NCI-H446 (cell line): ENCODE measurements at places on chromosomes 5 and 9.
A peak's percentile ranks its signal among the peaks of the same experiment; 100 is the strongest.

GRCh38 chr9:64128572-64128971 is 1156.4 kb downstream of the FOXD4L5 start:
- DNase-seq: no peak

DNA sequence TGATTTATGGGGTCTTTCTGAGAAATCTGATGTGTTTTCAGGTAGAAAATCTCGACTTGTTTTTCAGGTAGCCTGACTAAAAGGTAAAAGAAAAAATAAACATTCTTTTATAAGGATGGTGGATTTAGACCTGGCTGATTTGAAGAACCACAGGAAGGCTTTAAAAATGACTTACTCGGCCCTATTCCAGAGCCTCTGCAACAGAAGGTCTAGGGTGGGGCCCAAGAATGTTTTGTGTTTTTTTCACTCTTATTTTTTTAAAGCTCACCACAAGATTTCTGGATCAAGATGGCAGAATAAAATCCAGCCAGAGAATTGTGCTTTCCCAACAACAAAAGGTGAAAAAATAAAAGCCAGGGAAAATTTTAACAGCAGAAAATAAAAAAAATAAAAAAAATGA is 59.1 kb downstream of the FNBP1 start:
- DNase-seq: no peak

DNA sequence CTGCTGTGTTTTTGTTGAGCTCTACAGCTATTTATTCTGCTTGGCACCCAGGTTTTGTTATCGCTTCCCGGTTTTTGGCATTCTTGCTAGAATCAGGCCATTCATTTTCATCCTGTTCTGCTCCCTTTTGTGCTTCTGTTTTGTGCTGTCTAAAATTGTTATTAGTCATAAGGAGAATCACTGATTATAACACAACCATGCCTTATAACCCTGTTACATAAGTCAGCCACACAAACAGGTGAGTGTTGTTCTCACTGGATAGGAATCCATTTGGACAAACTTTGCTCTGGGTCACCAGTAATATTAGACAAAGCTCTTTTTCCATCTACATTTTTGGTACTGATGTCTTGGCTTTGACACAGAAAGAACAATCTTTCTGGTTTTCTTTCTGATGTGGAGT is 622.8 kb downstream of the PSAT1 start:
- no peak for DNase-seq

- no peak for DNase-seq
These were observed 417.1 kb upstream of the DAP start for GRCh38 chr5:11177999-11178711.

GRCh38 chr9:36217256-36217968 is 26.7 kb downstream of the CLTA start:
- no peak for DNase-seq

DNA sequence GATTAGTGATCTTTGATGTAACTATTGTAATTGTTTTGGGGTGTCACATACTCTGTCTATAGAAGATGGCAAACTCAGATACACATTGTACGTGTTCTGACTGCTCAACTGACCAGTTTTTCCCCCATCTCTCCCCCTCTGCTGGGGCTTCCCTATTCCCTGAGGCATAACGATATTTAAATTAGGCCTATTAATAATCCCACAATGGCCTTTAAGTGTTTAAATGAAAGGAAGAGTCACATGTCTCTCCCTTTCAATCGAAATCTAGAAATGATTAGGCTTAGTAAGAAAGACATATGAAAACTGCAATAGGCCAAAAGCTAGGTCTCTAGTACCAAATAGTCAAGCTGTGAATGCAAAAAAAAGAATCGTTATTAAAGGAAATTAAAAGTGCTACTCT is 265.6 kb downstream of the TMEM232 start:
- DNase-seq: no peak

DNA sequence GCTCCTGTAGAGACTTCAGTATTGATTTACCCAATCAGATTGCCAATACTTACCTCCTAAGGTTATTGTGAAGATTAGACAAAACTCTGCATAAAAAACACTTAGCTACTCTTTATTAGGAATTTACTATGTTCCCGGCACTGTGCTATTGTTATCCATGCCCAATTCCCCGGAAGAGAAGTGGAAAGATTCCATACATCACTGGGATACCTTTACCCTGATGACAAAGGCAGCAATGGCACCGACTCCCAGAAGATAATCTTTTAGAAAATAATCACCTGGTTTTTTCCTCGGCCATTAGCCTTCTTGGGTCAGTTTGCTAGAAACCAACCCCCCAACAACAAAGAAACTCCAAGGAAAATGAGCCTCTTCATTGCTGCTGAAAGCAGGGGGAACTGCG is 226.0 kb downstream of the SNX18 start:
- DNase-seq: no peak

- no peak for DNase-seq
These were observed 92.7 kb upstream of the PHYKPL start for GRCh38 chr5:178325311-178325678.

GRCh38 chr5:52063186-52063585 is 679.9 kb downstream of the ISL1 start:
- no peak for DNase-seq

- DNase-seq: no peak
These were observed 37.6 kb downstream of the ALG2 start for GRCh38 chr9:99184110-99184474.

DNA sequence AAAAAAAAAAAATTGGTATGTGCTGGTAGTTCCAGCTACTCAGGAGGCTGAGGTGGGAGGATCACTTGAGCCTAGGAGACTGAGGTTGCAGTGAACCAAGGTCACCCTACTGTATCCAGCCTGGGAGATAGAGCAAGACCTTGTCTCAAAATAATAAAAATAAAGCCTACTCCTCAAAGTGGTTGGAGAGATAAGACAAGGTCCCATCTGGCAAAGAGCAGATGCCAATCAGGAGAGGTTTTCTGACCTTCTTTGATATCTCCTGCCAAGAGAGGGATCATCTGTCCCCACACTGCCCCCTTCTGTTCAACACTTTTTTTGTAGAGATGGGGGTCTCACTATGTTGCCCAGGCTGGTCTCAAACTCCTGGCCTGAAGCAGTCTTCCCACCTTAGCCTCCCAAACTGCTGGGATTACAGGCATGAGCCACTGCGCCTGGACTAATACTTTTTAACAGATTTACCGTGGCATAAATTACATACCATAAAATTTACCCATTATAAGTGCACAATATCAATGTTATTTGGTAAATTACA is 64.7 kb downstream of the SH3PXD2B start:
- no peak for DNase-seq

GRCh38 chr5:150361301-150361700 is 3.8 kb downstream of the TCOF1 start:
- DNase-seq: no peak

- DNase-seq: peak; percentile 82
These were observed 43.1 kb downstream of the NACC2 start for GRCh38 chr9:136051837-136052471.

DNA sequence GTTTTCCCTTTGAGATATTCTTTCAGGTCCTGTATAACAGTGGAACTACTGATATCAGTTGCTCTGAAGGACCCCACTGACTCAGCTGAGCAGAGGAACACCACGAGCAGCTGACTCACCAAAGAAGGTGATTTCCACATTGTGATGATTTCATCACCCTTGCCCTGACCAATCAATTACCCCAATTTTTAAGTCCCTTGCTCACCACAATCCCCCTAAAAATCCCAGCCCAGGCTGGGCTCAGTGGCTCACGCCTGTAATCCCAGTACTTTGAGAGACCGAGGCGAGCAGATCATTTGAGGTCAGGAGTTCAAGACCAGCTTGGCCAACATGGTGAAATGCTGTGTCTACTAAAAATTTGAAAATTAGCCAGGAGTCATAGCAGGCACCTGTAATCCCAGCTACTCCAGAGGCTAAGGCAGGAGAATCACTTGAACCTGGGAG is 125.3 kb upstream of the ABCA1 start:
- no peak for DNase-seq

DNA sequence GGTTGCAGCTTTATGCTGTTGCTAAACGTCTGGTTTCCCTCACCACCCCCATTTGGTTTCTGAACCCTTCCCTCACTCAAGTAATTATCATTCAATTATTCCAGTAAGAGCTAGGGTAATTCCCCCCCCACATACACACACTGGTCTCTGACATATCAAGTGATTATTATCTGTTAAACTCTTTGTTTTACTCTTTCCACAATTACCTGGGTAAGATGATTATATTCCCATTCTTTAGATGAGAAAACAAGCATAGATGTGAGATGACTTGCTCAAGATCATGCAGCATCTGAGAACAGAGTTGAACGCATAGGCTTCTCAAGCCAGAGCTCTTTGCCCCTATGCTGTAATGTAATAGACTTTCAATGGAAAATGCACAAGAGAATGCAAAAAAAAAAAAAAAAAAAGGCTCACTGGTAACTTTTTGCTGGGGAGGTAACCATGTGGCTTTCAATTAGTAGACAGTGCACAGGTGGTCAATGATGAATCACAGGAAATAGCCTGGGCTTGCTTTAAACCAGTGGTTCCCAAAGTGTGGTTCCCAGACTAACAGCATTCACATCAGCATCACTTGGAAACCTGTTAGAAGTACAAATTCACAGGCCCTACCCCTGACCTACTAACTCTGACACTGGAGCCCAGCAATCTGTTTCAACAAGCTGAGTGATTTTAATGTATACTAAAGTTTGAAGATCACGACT is 87.6 kb downstream of the PIK3R1 start:
- no peak for DNase-seq

DNA sequence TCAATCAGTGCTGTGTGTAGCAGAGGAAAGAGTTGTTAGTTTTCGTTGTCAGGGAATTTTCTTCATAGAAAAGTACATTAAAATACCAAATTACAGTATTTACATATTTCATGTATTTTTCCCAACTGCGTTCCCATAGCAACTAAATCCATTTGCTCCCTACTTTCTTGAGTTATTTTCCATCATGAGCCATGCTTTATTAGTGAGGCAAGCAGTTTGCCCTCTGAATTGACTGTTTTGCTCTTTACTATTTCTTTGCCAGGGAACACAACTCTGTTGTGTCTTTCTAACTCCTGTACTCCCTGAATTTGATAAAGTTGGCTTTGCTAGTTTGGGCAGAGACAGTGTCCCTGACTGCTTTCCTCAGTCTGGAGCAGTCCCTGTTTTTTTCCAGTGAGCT is 276.2 kb upstream of the SLC30A5 start:
- no peak for DNase-seq

DNA sequence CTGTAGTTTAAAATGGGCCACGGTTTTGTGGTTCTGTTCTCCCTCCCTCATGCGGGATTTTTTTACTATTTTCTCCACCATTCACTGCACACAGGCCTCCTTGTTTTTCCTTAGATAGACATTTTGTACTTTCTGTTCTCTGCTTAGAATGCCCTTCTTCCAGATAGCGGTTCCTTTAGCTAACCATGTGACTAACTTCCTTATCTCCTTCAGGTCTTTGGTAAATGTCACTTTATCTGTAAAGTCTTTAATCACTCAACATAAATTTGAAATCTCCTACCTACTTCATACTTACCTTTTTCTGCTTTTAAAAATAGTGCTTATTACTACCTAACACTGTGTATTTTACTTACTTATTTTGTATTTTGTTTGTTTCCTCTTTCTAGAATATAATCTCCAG is 15.0 kb downstream of the FER start:
- DNase-seq: no peak

GRCh38 chr9:78609450-78609849 is 312.5 kb downstream of the PSAT1 start:
- no peak for DNase-seq

- DNase-seq: no peak
These were observed 118.1 kb downstream of the NUDT12 start for GRCh38 chr5:103444333-103445038.

DNA sequence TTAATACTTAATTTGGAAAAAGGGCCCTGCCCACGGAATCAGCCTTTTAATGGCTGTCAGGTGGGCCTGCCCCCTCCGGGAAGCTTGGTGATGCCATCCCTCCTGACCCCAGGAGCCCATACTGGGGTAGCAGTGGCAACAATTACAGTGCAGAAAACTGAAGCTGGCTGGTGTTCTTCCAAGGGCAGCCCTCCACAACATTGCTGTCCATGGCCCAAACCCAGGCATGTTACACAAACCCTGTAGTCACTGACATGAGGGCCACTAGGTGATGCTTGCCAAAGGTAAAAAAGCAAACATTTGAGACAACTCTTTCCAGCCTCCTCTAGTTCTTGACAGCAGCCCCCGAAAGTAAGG is 150.1 kb upstream of the LHFPL2 start:
- no peak for DNase-seq

- DNase-seq: no peak
These were observed 70.8 kb downstream of the ACTL7B start for GRCh38 chr9:108784998-108785397.

- DNase-seq: no peak
These were observed 176.6 kb upstream of the FREM1 start for GRCh38 chr9:15086778-15087324.

DNA sequence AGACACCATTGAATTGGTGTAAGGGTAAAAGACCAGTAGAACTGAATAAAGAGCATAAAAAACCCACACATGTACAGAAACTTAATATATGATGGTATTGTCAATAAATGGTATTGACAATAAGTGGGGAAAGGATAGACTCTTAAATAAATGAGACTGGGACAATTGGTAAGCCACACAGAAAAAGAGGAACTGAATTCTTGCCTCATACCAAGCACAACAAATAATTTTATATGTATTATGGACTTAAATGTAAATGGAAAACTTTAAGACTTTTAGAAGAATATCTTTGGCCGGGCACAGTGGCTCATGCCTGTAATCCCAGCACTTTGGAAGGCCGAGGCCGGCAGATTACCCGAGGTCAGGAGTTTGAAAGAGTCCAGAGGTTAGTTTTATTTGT is 37.9 kb upstream of the PPP2CA start:
- DNase-seq: no peak

DNA sequence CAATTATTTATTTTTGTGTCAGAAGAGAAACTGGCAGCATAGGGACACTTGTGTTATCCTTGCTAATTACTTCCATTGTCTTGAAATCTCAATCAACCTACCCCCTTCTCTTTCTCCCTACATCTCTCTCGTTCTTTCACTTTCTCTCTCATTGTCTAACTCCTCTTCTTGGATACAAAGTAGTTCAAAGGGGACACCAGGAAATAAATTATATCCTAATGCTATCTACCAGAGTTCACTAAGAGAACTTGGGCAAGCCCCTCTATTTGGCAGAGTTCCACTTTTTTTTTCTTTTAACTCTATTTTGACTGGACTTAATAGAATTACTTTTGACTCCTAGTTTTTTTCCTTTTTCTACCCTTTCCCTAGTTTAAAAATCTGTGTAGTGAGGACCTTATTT is 102.2 kb downstream of the MEF2C start:
- no peak for DNase-seq

- DNase-seq: no peak
These were observed 152.9 kb upstream of the MOCS2 start for GRCh38 chr5:53262348-53262970.

GRCh38 chr5:68924481-68925145 is 169.2 kb upstream of the SLC30A5 start:
- no peak for DNase-seq

DNA sequence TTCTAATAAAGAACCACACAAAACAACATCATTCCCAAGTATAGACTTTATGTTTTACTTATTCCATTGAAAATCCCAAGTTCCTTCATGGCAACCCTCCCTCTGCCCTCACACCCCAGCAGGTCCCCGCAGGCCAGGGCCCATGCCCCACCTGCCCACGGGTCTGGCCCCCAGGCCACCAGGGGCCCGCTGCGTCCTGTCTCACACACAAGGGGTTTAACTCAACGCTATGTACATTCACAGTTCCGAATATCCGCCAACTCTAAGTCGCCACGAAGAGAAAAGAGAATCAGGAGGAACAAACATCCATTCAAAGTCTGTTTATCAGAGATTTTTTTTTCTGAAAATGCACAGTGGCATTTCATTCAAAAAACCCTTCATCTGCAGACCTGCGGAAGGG is 16.2 kb upstream of the SLC6A3 start:
- DNase-seq: no peak
